ENCODE measurements at places on chromosomes 6 and 20.

DNA sequence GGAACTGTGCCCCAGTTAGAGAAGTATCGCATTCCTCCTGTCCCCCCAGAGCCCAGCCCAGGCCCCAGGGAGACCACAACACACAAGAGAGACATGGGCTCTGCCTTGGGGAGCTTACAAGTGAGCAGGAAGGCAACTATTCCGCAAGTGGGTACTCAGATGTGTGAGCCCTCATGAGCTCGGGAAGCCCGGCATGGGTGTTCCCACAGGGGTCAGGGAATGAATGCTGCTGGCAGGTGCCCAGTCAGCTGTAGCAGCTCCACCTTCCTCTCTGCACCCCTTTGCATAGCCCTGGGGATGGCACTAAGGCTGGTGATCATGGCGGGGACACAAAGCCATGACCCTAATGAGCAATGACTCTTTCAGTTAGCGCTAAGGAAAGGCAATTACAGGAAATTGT lies 194.1 kb downstream of the SYNDIG1 start:
- DNase-seq = no peak

DNA sequence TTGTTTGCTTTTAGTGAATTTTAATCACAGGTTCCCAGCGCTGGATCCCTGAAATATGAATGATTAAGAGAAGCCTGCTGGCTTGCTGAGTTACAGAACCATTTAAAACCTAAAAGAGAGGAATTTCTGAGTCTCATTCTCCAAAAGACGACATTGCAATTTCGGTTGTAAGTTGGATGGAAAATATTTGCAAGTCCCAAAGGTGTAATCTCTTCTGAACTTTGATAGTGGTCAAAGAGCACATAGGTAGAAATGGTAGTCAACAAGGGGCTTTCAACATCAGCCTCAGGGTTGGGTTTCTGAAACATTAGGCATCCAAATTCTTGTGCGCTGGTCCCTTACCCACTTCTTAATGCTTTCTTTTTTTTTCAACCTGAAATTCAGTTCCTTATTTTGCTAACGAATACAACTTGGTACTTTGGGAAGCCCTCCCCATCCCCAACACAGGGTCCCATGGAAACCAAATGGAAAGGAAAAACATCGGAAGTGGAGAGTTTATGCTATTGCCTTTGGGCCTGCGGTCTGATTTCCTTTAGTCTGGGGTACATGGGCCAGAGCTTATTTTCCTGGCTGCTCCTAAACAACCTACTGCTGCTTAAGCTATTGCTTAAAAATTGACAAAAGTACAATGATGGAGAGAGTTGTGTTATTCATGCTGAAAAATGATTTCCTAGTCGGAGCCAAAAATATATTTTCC lies 117.0 kb upstream of the KCNK16 start:
- DNase-seq = no peak

DNA sequence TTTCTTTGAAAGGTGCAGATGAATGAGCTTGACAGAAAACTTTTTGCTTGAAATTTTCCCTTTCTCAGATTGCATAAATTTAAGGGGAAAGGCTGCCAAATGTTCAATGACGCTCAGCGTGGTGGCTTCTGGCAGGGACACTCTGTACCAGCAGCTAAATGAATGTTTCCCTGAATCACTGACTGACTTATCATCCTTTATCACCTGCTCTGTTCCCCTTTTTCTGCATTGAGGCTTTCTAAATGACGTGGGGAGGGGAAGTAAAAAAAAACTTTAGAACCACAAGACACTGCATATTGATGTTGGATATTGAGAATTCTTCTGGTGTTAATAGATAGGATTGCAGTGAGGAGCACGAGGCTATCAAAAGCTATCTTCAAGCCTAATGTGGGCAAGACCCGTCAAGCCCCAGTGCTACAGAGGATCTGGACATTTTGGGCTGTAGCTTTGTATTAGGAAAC lies 46.9 kb upstream of the ENPP5 start:
- no peak for DNase-seq

- DNase-seq = no peak
Measured at GRCh38 chr6:90466154-90466940, 120.5 kb downstream of the MAP3K7 start.

DNA sequence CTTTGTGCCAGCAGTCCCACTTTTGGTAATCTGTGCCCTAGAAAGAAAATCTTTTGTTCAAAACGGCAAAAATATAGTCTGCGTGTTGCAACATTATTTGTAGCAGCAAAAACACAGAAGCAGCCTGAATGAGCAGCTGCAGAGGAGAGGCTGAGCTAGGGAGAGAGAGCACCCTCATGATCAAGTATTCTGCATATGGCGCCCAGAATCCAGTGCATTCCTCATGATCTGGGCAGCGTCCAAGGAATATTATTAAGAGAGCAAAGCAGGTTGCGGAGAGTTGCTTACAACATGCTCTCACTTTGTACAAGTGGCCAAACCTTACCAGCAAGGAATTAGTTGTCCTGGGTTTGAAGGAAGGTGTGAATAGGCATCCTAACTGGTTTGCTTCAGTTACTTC lies 25.9 kb downstream of the KIZ start:
- DNase-seq = no peak

GRCh38 chr6:36800223-36801076 lies 38.8 kb downstream of the CPNE5 start:
- no peak for DNase-seq

DNA sequence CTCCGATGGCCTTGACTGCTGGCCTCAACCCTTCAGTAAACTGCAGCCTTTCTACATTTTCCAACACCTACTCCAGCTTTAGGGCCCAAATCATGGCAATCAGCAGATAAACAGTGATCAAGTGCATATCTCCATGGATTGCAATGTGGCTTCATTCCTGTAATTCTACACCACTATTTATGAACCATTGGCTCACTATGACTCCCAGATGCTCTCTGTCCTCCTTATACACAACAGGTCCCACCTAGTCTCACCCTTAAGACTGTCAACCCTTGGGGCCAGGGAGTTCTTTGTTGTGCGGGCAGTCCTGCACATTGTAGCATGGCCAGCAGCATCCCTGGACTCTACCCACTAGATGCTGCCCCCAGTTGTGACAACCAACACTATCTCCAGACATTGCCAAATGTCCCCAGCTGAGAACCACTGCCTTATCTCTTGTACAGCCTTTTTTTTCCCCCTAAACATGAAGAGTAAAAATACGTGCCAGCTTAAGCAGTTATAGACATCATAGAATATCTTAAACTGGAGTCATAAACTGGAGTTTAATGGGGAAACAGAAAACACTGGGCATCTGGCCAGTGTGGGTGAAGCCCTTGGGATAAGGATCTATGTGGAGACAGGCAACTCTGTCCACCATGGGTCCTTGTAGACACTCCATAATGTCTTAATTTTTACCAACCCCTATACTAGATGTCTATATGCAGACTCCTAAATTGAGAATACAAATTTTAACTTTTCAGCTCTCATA lies 21.1 kb downstream of the MRPL14 start:
- no peak for DNase-seq

DNA sequence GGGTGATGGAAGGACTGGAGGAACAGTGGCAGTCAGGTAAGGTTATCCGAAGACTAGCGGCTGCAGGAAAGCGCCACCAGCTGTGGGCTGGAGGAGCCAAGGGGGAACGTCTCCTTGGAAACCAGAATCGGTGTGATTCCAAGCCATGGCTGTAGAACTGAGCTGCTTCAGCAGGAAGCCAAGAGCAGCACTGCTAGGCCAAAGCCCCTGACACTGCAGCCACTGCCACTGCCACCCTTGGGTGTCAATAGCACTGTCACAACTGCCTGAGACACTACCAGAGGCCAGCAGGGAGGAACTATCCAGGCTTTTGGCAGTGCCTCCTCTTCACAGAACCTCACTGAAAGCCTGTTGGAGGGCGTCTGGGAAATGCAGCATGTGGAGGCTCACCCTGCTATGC lies 289.6 kb upstream of the SUPT3H start:
- no peak for DNase-seq

DNA sequence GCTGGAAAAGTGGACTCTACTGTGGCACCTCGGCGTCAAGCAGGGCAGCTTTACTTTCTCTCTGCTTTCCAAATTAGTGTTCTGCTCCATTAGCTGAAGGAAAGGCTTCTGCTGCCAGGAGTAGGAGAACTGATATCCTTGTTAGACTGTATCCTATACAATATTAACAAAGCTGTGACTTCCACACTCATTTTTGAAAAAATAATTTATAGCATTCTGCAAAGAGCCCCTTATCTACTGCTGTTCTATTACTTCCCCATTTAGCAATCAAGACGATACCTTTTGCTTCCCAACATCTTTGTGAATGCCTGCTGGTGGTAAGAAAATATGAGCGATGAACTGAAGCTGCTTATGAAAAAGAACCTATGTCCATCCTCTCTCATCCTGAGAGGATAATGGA lies 151.1 kb downstream of the UBE3D start:
- DNase-seq = no peak

GRCh38 chr20:39103732-39104131 lies 141.6 kb downstream of the DHX35 start:
- DNase-seq = no peak

- DNase-seq = no peak
Measured at GRCh38 chr20:20367575-20368417, at the start of gene INSM1. Gene INSM1 (plus strand): TSS chr20:20368104. CDS start chr20:20368268, 164 bp downstream.

- no peak for DNase-seq
Measured at GRCh38 chr6:150936021-150936555, 70.6 kb downstream of the MTHFD1L start.

DNA sequence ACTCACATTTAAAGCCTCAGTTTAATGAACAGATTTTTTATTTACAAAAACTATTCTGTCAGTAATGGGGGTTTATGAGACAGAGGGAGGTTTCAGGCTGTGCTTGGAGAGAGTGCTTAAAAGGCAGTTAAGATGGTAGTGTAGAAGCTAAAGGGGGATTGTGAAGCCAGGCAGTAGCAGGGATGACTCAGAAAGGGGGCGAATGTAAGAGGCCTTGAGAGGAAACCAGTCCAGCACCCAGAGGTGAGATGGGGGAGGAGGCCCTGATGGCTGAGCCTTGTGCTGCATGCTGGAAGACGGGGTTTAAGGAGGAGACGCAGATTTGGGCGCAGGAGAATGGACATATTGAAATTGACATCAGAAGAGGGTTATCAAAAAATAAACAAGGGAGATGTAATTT lies 6.6 kb upstream of the SERPINB9 start:
- DNase-seq = no peak

- no peak for DNase-seq
Measured at GRCh38 chr6:154653853-154654252, 79.4 kb upstream of the SCAF8 start.

- DNase-seq = no peak
Measured at GRCh38 chr6:147322299-147323162, 118.3 kb downstream of the STXBP5 start.

DNA sequence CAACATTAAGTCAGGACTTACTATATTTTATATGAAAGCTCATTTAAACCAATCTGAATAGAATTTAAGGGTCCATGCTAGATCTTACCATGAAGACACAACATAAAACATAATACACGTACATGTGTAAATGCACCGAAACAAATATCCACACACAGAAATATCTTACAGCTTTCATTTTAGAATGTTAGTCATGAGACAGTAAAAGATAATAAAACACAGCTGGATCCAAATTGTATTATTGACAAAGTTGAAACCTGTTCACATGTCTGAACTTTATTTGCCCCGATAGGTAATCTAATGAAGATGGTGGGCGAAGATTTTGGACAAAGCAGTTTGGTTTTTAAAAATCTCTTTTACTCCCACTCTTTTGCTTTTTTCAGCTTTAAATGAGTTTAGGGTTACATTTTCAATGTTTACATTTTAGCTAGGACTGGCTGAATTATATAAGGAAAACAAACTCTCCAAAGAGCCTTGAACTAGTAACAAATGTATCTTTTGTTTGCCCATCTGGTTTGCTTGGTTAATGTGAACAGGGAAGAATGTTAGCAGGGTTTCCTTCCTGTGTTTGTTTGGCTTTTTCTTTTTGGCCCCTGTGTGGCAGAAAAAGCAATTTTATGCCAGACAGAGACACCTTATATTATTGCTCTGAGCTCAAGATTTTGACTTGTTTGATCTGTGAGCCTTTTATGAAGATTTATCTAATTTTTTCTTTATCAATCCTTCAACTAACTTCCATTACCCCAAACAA lies 5.1 kb upstream of the TMEM181 start:
- no peak for DNase-seq

GRCh38 chr6:53244958-53245357 lies 96.3 kb upstream of the GCM1 start:
- no peak for DNase-seq

DNA sequence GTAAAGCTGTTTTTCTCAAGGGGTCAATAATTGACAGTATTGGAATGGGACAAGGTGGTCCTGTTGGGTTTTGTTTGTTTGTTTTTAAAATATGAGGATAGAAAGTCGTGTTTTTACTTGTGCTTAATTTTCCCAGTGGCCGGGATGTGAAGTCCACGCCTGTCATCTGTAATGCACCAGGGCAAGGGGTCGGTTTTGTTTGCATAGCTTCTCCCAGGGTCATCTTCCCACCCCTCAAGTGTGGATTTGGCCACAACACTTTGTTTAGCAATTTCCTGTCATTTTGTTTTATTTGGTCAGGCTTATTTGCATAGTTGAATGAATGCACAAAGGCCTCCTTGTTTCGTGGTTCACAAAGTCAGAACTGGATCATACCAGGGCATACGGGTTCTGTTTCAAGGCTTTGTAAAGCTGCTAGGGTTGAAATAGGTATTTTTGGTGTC lies 29.8 kb downstream of the SYNJ2 start:
- DNase-seq = no peak

- DNase-seq = no peak
Measured at GRCh38 chr20:32382102-32382950, 24.2 kb downstream of the ASXL1 start.

GRCh38 chr20:49990271-49990720 lies 7.5 kb downstream of the SNAI1 start:
- DNase-seq = no peak

- no peak for DNase-seq
Measured at GRCh38 chr6:41022294-41022693, 16.7 kb downstream of the UNC5CL start.

GRCh38 chr20:50548396-50548795 lies 38.2 kb downstream of the PTPN1 start:
- DNase-seq = no peak

- no peak for DNase-seq
Measured at GRCh38 chr6:104509355-104509754, 350.4 kb downstream of the HACE1 start.

GRCh38 chr6:26272171-26272637 lies 92.8 kb upstream of the BTN3A2 start:
- DNase-seq = no peak

- DNase-seq = no peak
Measured at GRCh38 chr6:31247813-31248212, 24.1 kb downstream of the HLA-C start.

GRCh38 chr6:118128755-118129154 lies 221.7 kb downstream of the SLC35F1 start:
- no peak for DNase-seq

GRCh38 chr6:90440586-90441283 lies 144.1 kb upstream of the BACH2 start:
- DNase-seq = no peak

- no peak for DNase-seq
Measured at GRCh38 chr6:30238178-30238795, 25.1 kb upstream of the TRIM26 start.

- no peak for DNase-seq
Measured at GRCh38 chr6:29762781-29763214, 39.6 kb downstream of the HLA-F start.

All from NT2/D1 (cell line).